Right forelimb (tissue), 1 donor: ENCODE measurements at places on chromosomes 11 and 22.

DNA sequence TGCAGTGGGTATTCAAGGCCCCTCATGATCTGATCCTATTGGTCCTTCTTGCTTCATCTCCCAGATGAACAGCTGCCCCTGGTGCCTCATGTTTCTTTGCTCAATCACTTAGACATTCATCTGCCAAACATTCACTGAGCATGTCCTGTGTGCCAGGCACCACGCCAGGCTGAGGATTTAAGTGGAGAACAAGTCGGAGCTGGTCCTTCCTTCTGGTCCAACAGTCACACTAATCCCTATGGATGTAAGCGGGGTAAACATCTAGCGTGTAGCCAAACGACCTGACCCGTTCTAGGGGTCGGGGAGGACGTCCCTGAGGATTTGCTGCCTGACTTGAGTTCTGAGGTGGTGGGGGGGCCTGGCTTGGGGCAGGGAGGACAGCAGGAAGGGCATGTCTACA is 21.9 kb downstream of the ZMAT5 start:
- no peak for DNase-seq

- no peak for DNase-seq
Measured at GRCh38 chr22:31932863-31933262, 11.5 kb upstream of the YWHAH start.

DNA sequence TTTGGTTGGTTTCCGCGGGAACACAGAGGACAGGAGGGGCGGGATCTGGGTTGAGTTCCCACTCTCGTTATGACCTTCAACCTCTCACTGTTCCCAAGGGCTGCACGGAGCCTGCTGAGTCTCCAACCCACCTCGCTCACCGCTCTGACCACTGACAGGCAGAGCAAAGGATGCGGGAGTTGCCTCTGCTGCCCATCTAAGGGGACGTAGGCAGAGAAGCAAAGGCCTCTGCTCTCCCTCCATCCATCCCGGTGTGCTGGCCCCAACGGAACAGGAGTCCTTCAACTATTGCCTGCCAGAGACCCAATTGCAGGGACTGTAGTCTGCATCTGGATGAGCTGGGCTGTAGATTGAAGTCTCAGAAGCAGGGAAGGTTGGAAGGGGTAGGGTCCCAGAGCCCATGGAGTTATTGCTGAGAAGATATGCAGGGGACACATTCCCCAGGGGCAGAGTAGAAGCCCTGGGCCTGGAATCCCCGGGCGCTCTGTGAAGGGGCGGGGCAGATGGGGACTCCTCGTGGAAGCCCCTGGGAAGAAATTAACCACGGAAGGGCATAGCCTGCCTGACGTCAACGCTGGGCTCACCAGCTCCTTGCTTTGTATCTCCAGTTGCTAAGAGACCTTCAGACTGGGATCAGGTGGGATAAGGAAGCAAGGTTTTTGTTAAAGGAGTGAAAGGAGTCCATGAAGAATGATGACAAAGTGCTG is 12.7 kb upstream of the FXYD2 start:
- peak; percentile 25 for DNase-seq

DNA sequence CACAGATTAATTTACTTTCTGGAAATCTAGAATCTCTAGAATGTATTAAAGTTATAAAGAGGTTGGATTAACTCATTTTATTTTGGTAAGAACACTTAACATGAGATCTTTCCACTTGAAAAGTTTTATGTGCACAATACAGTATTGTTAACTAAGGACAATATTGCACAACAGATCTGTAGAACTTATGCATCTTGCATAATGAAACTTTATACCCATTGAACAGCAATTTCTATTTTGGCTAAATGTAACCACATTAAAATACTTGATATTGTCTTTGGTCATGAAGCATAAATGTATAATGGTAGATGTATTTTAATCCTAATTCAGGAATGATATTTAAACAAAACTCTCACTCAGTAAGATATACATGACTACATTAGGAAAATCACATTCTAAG is 203.8 kb downstream of the SNX19 start:
- no peak for DNase-seq

DNA sequence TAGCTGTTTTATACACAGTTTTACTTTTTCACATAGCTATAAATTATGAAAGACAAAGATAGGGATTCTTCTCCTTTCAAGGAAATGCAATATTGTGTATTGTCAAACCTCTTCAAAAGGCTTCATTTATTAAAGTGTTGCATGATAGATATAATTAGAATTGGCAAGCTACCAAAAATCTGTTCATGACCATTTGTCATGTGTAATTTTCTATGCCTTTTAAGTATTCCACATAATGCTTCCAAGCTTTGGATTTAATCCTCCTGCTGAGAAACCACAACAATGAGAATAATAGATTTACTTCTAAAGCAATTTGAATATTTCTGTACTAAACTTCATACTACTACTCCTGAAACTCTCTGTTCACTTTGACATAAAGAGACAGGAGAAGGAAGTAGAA is 403.2 kb upstream of the CCDC179 start:
- no peak for DNase-seq

DNA sequence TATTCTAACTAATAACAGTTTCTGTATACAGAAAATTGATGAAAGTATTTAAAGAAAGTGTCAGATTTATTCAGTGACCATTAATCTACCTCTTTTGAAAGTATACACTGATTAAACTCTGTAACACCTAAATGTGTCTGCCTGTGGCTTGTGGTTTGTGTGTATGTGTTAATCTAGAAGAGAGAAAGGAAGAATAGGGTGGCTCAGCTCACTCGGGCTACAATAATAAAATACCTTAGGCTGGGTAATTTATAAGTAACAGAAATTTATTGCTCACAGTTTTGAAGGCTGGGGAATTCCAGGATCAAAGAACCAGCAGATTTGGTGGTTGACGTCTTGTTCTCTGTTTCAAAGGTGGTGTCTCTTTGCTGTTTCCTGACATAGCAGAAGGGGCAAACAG is 13.6 kb upstream of the OR5AS1 start:
- no peak for DNase-seq

DNA sequence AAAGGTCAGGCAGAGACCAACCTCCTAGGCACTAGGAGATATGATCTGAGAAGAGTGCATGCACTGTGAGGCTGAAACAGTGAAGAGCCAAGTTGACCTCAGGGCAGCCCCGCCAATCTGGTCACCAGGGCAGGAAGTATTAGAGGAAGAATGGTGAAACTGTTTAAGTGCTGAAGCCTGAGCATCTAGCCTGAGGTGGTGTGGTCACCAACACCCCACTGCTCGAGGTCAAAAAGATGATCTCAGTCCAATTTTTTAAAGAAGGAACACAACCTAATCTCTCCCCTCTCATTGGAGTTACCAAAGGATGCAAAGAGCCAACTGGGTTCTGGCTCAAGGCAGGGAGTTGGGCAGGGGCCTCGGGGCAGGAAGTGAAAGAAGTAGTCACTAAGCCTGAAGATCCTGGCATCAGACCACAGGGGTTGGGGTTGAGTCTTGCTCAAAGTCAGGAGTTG is 4.0 kb downstream of the APBB1 start:
- DNase-seq = no peak

DNA sequence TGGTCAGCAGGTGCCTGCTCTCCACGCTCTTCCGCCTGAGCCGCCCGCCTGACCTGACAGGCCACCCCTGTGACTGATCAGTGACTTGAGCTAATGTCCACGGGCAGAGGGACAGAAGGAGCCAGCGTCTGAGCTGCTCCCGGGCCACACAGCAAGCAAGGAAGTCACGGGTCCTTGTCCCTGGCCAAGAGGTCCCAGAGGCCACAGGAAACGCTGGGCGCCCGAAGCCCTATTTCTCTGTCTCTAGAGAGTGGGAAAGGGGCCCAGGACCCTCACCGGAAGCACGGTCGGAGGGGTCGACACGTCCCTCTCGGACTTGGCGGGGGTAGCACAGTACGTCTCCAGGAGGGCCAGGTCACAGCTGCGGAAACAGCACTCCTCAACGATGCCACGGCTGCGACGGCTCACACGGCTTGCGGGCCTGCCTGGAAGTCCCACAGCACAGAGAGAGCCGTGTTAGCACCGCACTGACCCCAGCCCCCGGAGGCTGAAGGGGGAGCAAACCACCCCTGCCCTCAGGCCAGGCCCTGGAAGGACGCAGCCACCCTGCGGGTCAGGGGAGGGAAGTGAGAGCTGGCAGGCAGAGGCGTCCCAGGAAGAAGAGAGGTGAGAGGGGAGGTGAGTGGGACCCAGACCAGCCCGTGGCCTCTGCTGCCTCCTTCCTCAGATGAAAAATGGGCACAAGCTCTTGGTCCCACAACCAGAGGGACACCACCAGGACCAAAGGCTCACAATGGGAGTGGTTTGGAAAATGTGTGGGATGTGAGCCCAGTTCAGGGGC is 5.8 kb downstream of the IGF2 start:
- no peak for DNase-seq

- no peak for DNase-seq
Measured at GRCh38 chr11:14784230-14784629, 107.8 kb downstream of the CYP2R1 start.

GRCh38 chr11:46855167-46855566 is 9.1 kb upstream of the CKAP5 start:
- DNase-seq = no peak

GRCh38 chr11:104531075-104531474 is 367.1 kb upstream of the PDGFD start:
- DNase-seq = no peak

GRCh38 chr11:77710358-77710757 is 72.8 kb upstream of the CLNS1A start:
- DNase-seq = no peak

GRCh38 chr11:9516113-9516512 is 55.3 kb downstream of the ZNF143 start:
- no peak for DNase-seq

GRCh38 chr11:128365044-128365443 is 222.3 kb downstream of the ETS1 start:
- DNase-seq = no peak

- DNase-seq = no peak
Measured at GRCh38 chr11:12271241-12271640, 106.1 kb upstream of the PARVA start.

GRCh38 chr11:36135076-36135475 is 154.1 kb downstream of the COMMD9 start:
- no peak for DNase-seq
